ENCODE measurements at places on chromosomes 16 and 17. TPM values are rescaled to one million over a fixed set of nuclear protein-coding genes. Genes with fewer than 3 reads are reported as not detected.

Gene LRRC46
- total RNA-seq: 0.28 TPM

DNA sequence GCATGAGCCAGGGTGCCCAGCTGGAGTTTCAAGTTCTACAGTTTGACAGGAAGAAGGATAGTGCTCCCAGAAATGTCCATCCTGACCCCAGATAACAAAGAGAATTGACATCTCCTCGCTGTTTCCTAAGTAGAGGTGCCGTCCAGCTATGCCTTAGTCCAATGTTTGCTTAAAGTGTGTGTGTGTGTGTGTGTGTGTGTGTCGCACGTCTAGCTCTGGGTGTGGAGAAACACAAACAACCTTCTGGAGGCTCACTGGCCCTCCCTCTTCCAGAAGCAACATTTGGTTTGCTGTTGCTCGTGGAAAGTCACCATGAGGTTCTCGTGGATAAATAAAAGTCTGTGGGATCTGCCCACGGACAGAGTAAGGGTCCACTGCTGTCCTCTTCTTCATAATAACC lies 22.1 kb downstream of the EMP2 start:
- DNase-seq: no peak

DNA sequence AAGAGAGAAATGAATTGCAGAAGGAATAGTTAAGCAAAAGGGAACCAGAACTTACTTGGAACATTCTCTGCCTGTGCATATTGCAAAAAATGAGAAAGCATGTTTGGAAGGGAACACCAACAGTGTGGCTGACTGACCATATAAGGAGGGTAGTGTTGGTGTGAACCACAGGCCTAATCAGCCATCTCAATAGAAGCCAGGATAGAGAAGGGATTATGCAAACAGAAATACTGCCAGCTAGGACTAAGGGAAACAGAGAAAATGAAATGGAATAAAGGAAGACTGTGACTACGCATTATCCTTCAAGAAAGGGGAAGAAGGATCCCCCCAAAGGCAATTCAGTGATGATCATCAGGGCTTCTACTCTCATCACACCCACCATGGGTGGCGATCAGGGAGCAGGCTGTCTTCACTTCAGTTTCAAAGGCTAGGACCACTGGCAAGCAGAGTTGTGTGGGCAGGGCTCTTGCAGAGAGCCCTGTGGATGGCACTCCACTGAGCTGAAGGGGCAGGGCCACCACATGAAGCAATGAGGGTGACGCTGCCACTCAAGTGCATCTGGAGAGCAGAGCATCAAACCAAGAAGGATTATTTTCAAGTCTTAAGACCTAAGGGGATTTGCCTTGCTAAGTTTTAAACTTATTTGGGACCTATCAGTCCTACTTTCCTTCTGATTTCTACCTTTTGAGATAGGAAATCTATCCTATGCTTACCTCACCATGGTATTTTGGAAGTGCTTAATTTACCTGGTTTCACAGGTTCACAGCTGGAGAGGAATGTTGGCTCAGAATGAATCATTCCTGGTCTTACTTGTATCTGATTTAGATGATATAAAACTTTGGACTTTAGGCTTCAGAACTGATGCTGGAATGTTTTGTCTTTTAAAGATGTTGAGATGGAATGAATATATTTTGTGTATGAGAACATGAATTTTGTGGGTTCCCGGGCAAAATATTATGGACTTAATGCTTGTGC lies 140.5 kb downstream of the SSH2 start:
- no peak for DNase-seq

DNA sequence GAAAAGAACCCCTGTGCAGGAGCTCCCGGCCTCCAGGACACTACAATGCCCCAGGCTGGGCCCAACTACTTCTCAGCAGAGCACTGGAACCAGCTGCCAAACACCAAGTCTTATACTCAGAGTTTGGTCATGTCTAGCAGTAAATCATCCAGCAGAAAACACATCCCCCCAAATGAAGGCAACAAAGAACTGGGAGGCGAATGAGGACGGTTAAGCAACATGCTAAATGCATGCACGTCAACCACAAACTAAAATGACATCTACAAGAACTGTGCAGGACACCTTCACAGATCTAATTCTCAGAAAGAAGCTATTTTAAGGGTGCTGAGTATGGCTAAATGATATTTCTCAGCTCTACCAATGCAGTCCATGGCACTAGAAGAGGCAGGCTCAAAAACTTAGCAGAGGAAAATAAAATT lies 7.6 kb upstream of the IRX5 start:
- no peak for DNase-seq

GRCh38 chr16:87712184-87712762 lies 53.5 kb downstream of the KLHDC4 start:
- no peak for DNase-seq

DNA sequence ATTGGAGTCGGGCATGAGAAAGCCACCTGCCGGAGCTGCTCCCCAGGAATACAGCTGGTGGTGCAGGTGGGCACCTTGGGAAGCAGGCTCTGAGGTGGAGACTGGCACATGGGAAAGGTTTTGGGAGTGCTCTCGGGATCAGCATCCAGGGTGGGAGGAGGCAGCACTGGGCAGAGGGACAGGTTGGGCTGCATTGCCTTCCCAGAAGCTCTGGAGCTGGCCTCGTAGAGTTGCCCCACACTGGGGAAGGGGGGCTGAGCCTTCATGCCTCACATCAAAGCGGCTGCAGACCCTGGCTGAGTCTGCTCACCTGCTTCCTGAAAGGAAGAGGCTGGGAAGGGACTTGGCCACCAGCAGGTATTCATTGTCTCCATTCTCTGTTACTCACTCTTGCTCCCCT lies 13.5 kb upstream of the GPRC5B start:
- DNase-seq: no peak

GRCh38 chr16:78576941-78577340 lies 477.5 kb downstream of the WWOX start:
- DNase-seq: no peak

Measured in liver (tissue), 10 donors.